ENCODE measurements at places on chromosomes 16 and 17.

DNA sequence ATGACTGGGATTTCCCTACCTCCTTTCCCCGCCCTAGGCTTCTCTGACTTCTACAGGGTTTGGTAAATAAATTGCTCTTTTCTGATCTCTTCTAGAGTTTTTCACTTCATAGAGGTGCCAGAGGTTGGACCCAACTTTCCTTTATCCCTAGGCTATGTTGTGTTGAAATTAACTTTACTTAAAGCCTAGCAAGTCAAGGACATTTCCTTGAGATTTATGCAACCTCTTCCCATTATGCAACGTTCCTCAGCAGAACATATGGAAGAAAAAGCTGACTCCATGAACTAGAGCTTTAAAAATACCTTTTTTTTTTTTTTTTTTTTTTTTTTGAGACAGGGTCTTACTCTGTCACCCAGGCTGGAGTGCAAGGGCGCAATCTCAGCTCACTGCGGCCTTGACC lies 15.5 kb downstream of the MPO start:
- no peak for DNase-seq

DNA sequence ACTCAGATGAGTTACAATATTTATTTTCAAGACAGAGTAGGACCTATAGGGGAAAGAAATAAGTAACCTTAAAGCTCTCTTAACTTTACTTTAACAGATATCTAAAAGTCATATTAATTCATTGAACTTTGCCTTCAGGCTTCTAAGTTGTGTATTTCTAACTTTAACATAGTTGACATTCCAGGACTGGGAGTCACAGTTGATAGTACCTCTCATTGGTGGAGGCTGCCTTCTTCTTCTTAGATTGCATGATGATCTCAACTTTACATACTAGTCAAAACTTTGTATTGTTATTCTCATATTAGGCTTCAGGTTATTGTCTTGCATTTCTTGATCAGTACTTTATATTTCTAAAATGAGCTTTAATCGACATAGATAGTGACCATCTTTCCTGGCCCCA lies 350.1 kb upstream of the KIF2B start:
- peak; percentile 8 for DNase-seq

DNA sequence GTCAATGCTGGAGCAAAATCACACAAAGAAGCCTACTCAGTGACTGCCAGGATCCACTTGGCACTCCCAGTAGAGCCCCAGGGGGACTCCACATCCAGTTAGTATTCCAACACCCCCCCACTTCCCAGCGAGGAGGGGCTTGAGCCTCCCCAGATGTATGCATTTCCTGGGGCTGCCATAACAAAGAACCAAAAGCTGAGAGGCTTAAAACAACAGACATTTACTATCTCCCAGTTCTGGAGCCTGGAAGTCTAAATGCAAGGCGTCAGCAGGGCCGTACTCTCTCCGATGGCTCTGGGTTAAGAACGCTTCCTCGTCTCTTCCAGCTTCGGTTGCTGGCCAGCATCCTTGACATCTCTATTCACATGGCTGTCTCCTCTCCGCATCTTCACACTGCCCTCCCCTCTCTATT lies 23.0 kb upstream of the GNA13 start:
- DNase-seq = no peak

DNA sequence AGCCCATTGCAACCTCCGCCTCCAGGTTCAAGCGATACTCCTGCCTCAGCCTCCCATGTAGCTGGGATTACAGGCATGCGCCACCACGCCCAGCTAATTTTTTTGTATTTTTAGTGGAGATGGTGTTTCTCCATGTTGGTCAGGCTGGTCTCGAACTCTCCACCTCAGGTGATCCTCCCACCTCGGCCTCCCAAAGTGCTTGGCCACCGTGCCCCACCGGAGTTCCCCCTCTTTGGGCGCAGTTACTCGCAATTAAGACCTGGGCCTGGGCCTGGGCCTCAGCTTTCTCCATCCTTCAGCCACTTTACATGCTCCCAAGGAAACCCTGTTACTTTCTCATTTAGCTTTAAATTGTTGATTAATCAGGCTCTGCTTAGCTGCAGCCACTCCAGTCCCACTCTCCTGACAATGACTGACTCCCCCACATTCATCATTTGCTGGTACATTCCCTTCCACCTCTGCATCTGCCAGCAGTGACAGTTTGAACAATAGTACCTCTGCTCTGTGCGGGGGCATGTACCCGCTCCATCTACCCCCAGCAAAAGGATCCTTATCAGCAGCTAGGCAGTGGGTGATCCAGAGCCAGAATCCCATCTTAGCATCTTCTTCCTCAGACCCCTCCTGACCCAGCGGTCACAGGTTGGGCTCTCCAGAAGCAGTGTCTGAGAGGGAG lies 47.2 kb upstream of the SLC47A1 start:
- DNase-seq = no peak

DNA sequence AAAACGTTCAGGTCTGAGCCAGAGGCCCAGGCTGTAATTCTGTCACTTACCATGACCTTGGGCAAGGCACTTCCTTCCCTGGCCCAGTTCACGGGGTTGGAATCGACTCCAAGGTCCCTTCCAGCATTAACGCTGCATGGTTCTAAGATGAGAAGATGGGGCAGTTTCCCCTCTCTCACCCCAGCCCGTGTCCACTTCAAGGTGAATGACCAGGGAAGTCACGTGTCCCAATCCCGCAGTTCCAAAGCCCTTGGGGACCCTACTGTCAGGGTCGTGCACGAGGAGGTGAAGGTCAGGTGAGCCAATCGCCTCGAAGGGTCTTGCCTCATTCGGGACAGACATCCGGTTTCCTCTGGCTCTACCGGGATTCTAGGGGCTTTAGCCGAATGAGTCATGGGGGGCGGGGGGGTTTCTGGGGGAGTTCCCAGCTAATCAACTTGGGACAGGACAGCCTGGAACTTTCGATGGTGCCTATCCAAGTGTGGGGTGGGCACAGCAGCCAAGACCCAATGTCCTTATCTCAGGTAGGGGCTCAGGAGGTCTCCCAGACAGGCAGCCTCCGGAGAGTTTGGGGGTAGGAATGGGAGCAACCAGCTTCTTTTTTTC lies 762 bp upstream of the CSF3 start:
- DNase-seq = no peak

GRCh38 chr17:13120864-13121263 lies 103.0 kb upstream of the ELAC2 start:
- no peak for DNase-seq

GRCh38 chr16:85557083-85557970 lies 55.8 kb upstream of the GSE1 start:
- DNase-seq = no peak

- DNase-seq = no peak
Measured at GRCh38 chr17:67050066-67050465, 5.7 kb downstream of the CACNG1 start.

- DNase-seq = no peak
Measured at GRCh38 chr16:10694306-10694705, 424 bp downstream of the TEKT5 start.

Measured in SJSA1 (cell line).